ENCODE measurements at places on chromosomes 2 and 18.

DNA sequence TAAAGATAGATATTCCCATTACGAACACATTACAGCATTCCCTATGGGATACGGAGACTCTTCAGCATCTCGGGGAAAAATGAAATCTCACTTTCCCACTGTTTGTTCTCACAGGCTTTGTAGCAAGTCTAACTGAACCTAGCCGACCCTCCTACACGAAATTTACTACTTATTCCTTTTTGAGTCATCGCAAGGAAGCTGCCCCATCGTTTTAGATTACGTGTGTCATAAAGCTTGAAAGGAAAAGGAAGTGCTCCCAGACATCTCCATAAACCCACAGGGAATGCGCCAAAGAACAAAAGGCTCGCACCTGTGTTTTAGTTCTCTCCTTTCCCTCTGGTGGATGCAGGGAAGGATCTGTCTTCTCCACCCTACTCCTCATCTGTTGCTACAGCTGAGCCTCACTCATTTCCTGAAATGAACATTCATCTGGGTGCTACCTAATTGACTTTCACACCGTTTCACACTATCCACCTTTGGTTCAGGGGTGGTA is 76.2 kb upstream of the STK39 start:
- DNase-seq, result no peak

- no peak for DNase-seq
Observed at GRCh38 chr18:14944838-14945237, 196.9 kb downstream of the ANKRD30B start.

- DNase-seq, result no peak
Observed at GRCh38 chr2:86633155-86633651, 9.5 kb upstream of the RNF103 start.

DNA sequence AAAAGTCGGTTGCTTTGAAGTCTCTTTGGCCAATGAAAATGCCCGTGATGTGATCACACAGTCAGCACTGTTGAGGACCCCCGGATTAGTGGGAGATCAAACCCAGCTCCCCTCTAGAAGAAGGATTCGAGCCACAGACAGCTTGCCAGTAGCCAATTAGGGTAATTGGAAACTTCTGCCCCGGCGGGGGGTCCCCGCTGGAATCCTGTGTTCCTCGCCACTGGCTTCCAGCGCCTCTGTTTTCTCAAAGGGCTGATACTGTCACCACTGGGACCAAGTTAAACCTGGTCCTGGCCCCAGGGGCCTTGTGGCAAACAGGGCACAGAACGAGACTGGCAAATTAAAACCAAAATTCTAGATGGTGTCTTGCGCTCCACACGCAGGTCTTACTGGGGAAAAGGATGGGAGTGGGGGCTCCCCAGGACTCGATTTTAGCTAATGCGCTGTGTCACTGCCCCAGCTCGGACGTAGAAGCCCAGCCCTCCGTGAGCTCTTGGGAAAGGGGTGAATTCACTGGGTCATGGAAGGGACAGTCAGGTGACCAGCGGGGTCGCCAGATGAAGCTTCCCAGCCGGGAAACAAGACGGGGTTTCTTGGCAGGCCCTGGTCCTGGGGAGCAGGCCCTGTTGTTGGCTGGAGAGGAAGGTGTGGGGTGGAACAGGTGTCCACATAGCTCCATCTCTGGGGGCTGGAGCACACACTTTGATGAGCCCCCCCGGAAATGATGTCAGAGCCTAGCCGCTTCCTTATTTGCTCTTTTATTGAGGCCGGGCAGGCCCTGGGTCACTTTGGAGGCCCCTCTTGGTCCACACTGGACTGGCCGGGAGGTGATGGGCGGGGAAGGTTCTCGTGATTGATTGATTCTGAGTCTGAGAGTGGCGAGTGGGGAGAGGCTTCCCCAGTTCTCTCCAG is 90.2 kb downstream of the SMAD7 start:
- DNase-seq, result no peak

DNA sequence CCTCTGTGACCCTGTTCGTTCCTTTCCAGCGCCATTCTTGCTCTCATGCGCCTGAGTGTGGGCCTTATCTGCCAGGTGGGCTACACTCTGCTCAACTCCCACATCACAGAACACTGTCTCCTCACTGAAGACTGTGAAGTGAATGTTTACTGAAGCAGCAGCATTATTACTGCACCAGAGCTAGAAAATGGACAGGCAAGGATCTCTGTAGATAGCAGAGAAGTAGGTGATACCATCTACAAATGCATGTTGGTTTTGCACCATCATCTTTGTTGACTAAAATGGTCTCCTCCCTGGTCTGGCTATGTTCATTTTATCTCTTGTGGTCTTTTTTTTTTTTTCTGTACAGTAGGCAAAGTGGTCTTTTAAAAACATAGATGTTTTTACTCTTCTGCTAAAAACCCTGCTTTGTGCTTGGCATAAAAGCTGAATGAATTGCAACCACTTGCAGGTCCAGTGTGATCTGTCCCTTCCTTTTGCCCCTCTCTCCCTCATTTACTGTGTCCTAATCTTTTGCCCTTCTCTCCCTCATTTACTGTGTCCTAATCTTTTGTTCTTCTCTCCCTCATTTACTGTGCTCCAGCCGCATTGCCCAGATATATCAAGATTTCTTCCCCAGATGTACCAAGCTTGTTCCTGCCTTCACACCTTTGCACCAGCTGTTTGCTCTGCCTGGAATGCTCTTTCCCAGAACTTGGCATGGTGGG is 35.4 kb downstream of the BABAM2 start:
- DNase-seq, result no peak

DNA sequence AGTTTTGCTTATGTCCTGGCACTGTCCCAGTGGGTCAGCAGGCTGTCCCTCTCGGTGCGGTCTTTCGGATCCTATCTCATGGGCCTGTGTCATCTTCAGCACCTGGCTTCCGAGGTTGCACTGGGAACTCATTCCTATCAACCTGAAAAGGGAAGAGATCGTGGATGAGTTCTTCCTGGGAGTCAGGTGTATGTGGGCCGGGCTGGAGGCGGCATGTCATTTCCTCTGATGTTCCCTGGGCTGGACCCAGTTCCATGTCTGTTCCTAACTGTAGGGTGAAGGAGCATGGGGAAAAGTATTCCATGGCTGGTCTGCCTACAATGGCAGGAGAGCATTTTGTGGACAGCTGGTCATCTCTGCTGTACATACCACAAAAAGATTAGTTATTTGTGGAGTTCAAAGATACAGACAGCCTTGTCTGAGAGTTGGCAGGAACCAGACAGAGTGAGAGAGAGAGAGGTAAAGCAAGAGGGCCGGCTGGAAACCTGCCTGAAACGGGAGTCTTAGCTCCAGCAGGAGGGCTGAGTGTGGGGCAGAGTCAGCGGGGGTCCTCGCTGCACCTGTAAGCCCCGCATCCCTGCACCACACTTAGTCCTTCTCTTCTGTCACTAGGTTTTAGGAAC is 25.2 kb downstream of the FAM228A start:
- DNase-seq, result no peak

DNA sequence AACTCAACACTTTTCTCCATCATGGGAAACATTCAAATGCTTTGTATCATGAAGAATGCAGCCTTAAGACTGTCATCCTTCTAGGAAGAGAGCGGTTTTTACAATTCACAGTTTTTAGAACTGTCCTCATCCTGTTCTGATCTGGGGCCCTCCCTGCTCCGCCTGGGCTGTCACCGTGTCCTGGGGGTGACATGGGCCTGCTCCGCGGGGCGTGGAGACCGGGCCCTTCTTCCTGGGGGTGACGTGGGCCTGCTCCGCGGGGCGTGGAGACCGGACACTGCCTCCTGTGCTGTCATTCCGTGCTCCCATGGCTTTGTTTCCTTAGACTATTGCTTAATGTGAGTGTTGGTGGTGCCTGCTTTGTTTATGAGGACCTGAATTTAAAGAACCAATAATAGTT is 122.8 kb downstream of the TMEM18 start:
- no peak for DNase-seq

DNA sequence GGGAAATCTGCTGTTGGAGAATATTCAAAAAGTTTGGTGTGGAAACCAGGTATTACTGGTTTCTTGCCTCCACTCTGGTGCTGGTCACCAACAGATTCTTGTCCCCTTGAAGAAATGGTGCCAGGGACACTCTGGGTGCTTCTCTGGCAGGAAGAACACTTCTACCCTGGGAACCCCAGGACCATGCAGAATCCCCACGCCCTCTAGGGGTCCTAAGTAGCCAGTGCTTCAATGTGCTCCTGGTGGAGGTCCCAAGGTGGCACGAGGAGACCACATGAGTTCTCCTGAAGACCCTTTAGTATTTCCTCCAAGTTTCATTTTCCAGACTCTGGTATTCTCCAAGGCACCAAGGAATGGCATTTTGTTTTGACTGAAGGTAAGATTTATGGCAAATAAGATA is 380.6 kb downstream of the TSN start:
- no peak for DNase-seq

DNA sequence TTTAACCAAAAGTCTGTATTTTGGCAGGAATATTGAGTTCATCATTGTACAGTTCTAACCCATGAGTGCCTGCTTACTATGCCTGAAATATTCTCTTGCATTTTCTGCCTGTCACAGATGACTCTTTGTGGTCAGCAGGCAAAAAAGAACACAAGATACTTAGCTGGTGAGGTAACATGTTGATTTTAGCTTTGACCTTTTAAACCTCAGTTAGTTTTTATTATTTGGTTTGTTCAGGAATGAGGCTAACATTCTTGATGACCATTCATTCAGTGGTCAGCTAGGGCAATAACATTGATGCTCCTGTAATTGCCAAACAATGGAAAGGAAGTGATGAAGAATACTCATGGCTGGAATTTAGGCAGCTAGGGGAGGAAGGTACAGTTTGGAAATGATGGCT is 491.2 kb downstream of the PIK3C3 start:
- no peak for DNase-seq

DNA sequence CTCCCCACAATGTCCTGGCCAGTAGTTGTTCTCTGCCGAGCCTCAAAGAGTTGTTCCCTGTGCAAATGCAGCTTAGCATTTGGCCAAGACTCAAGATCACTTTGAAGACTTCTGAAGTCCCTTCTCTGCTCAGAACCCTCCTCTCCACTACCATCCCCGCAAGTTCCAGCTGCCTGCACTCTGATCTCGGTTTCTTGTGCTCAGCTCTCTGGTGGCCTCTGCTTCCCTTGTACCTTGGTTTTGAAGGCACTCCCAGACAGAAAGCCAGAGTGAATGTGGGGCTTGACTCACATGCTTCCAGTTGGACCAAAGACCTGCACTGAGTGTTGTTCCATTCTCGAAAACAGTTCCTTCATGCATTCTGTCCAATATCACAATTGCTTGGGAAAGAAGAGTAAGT is 28.6 kb downstream of the CRACDL start:
- no peak for DNase-seq

DNA sequence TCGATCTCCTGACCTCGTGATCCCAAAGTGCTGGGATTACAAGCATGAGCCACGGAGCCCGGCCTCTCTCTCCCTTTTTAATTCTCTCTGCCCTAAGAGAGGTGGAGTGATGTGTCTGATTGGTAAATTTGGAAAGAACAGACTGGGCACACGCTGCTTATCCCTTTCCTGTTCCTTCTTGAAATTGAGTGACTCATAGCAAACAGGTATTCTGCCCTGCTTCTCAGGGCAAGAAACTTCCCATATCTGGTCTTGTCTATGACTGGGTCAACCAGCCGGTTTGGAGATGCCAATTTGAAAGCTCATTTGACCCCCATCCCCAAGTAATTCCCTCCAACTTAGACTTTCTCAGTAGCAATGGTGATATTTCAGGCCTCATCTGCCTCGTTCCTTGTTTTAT is 15.0 kb downstream of the LYPD1 start:
- DNase-seq, result no peak

- no peak for DNase-seq
Observed at GRCh38 chr2:174334781-174335251, at the start of gene SP9. Gene SP9, plus strand, starts transcription at chr2:174334954. Its CDS starts 139 bp downstream, at chr2:174335093.

DNA sequence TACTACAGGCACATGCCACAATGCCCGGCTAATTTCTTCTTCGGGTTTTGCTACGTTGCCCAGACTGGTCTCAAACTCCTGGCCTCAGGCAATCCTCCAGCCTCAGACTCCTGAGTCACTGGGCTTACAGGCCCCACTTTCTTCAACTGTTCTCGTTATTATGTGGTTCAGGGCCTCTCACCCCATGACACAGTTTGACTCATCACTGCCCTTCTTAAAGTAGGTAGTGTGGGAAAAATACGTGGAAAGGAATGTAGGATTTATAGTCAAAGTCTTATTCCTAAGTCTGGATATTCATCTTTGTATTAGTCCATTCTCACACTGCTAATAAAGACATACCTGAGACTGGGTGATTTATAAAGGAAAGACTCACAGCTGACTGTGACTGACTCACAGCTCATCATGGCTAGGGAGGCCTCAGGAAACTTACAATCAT is 19.4 kb downstream of the CENPA start:
- no peak for DNase-seq
